ENCODE measurements at places on chromosomes 6 and 20.
A peak's percentile ranks its signal among the peaks of the same experiment; 100 is the strongest.

DNA sequence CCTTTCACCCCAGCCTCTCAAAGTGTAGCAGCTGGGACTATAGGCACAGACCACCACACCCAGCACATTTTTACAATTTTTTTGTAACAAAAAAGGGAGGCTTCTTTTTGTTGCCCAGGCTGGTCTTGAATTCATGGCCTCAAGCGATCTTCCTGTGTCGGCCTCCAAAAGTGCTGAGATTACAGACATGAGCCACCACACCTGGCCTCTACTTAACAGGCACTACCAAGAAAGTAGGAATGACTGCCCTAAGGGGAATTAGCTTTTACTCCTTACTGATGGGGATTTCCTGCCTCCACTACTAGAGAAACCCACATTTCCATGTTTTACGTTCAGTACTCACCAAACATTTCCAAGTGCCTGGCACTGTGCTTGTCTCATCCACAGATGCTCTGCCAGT, 109.6 kb downstream of the CARMIL1 start:
- no peak for DNase-seq

- peak; percentile 6 for DNase-seq
Measured at GRCh38 chr6:705047-705446, 12.1 kb upstream of the EXOC2 start.

GRCh38 chr6:157613011-157613522, 210.0 kb upstream of the SNX9 start:
- DNase-seq: no peak

DNA sequence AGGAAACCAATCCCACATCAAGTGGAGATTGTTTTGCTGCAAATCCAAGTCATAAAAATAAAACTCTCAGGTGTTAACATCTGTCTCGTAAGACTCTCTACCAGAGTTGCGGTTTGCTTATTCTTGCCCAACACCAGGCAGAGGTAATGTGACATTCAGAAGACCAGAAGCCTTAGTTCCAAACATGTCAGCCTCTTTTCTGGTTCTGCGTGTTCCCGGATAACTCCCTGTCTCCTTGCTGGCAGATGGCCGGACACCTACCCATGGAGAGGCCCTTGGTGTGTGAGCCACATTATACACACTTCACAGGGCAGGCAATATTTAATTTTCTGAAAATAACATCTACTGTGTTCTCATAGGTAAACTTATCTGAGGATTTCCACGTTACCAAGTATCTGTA, 73.4 kb downstream of the GMPR start:
- DNase-seq: no peak

DNA sequence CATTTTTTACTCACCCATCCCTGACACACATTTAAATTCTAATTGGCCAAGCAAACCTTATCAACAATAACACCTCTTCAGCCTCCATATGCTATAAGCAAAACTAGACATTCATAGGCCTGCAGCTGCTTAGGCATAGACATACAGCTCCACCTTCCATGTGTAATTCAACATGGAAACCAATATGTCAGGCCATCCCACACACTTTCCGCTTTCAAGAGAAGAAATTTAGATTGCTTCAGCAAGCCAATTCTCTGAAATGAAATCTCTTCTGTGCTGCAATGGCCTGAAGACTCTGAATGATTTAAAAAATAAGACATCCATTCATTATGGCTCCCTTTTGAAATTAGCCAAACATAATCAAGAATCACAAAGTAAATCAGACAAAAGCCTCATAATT, 4.5 kb upstream of the RAB22A start:
- no peak for DNase-seq

DNA sequence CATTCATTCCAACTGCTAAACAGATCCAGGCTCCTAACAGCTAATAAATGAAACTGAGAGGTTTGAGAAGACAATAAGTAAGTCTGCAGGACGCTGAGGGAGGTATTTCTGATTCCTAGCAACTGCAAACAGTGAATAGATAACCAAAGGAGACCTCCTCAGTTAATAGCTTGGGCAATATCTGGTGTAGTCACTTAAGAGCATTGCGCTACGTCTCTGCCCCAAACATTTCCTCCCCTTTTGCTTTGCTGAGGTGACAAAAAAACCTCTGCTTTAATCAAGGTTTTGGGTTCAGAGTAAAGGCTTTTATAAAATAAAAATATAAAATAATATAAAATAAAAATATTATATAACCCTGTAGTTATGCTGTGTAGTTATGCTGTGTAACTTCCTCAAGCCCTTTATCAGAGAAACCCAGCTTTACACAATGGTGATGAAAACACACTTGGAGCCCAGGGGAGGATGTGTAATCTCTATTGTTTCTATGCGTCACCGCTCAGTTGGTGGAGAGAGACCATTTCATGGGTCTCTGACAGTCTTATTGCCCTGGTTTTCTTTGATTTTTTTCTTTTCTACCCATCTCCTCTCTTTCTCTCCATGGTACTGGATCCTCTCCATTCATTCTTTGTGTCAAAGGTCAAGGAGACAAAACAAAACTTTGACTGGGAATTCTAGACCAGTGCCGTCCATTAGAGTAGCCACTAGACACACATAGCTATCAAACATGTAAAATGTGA, 18.9 kb upstream of the CALHM5 start:
- no peak for DNase-seq

- no peak for DNase-seq
Measured at GRCh38 chr6:81075974-81076373, 676.5 kb downstream of the TENT5A start.

DNA sequence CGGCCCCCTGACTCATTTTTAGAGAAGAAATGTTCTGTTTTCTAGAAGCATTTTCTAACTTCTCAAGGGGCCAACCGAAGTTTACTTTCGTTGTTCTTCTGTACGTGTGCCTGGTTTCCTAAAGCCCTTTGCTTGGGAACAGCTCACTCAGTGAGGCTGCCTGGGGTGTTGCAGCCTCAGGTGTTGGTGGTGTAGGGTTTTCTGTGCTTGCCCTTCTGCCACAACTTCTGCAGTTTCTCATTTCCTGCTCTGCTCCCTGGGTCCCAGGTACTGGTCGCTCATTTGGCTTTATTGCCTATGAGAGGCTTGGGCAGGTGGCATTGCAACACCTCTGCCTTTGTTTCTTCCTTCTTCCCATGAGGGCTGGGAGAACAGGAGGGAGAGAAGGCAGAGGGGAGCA, 278.3 kb downstream of the SOX4 start:
- DNase-seq: no peak

DNA sequence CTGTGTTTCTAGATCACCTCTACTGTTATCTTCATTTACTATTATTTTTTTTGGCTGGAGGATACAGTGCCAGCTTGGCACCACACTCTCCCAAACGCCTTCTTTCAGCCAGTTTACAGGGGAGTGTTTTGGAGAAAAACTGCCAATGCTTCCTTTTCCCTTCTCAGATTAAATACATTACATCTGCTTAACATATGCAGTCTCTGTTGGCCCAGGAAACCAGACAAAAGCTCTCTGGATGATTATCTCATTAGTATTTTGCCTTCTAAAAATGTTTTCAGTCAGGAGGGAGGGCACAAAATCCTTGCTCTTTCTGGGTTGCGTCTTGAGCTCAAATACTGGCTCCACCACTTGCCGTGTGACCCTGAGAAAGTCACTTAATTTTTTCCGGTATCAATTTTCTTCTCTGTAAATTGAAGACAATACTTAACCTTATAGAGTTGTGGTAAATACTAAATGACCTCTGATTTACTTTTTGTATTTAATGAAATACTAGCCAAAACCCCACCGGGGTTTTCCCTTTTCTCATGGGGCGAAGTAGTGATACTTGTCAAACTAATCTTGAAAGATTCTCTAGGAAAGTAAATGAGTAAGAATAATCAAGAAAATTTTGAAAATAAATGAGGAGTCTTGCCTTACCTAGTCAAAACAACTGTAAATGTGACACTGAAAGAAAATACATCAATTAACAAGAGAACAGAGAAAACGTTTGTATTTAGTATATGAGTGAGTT, 146.2 kb downstream of the MMS22L start:
- DNase-seq: no peak

- DNase-seq: no peak
Measured at GRCh38 chr20:58112017-58112781, 116.3 kb downstream of the ANKRD60 start.

Measured in NCI-H1092 treated with DMSO at 0.1 percent for 48 hours (cell line).